ENCODE measurements at places on chromosomes 3 and 15.

- DNase-seq, result no peak
Observed at GRCh38 chr3:53180305-53181023, 19.5 kb downstream of the PRKCD start.

DNA sequence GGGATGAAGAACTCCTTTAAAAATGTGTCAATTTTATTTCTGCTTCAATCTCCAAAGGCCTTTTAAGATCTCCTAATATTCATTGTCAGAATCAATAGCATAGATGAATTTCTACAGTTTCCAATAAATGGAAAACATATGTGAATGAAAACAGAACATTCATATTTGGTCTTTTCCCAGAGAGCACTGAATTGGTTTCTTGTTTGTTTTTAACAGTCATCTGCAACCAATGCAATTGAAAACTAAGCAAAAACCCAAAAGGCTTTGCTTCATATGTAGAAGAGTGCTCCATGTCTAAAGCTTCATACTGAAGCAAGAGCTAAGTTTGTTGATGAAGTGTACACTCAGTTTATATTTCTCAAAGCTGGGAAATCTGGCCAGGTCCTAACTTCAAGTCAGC is 426.5 kb upstream of the CDIN1 start:
- no peak for DNase-seq

- no peak for DNase-seq
Observed at GRCh38 chr3:170589113-170589512, 3.2 kb upstream of the SLC7A14 start.

- no peak for DNase-seq
Observed at GRCh38 chr15:38696790-38697495, 132.3 kb upstream of the RASGRP1 start.

DNA sequence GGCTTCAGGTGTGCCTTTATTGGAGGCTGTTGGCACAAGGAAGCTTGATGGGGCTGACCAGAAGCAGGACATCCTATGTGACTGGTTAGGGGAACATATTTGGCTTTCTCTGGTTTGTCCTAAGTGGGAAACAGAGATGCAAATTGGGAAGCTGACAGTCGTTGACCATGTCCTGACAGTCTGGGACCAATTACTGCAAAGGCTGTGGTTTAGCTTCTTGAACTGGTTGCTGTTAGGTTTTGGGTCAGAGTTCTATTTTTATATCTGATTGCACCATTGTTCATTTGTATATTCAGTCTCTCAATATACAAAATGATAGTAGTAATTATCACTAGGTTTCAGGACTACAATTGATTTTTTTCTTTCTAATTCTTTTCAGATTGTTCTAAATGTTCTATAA is 36.8 kb downstream of the SNTN start:
- no peak for DNase-seq

- DNase-seq, result peak; percentile 98
Observed at GRCh38 chr3:150408221-150409124, at the start of gene TSC22D2. Gene TSC22D2 (plus strand): TSS chr3:150408298. CDS start chr3:150409351, 1,053 bp downstream.

- DNase-seq, result no peak
Observed at GRCh38 chr3:104676241-104676640, 690.5 kb upstream of the ALCAM start.

- DNase-seq, result no peak
Observed at GRCh38 chr3:149369991-149370866, 7.2 kb downstream of the TM4SF1 start.

GRCh38 chr3:160921020-160921635 is 165.1 kb downstream of the PPM1L start:
- DNase-seq, result peak; percentile 32

DNA sequence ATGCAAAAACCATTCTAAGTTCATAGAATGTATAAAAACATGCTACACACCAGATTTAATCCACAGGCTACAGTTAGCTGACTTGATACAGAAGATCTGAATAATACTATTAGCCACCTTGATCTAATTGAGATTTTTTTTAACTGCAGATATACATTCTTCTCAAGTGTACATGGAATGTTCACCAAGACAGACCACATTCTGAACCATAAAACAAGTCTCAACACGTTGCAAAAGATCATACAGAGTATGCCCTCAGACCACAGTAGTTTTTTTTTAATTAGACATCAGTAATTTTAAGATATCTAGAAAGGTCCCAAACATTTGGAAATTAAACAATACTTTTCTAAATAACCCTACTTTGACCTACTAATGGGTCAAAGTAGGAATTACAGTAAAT is 83.3 kb downstream of the FGF7 start:
- DNase-seq, result no peak

GRCh38 chr3:44685128-44685800 is 27.2 kb upstream of the ZNF502 start:
- peak; percentile 81 for DNase-seq

GRCh38 chr3:141268306-141268705 is 36.7 kb downstream of the PXYLP1 start:
- DNase-seq, result no peak

DNA sequence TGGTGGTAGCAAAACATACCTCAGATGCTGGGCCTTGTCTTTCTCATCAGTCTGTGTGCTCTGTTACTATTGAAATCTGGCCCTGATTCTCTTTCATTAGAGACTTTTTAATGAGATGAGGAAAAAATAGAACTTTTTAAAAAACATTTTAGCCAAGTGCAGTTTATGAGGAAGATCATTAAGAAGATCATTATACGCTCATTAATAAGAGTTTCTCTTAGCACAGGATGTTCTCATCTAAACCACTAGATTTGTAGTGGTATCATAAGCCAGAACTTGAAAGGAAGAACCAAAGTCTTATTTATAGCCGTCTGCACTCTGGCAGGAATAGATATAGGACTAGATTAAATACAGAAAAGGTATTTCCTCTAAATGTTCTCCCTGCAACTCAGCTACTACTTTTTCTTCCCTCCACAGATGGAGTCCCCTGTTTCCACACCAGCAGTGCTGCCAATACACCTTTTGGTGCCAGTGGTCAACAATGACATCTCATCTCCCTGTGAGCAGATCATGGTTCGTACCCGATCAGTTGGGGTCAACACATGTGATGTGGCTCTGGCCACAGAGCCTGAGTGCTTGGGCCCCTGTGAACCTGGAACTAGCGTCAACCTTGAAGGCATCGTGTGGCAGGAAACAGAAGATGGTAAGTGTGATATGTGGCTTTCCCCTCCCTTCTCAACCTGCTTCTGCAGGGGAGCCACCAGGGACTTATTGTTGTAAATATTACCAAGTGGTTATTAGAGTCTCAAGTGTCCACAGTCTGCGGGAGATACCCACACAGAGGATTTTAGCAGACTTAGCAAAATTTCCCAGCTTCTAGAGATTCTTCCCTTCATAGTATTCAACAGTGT is 152.8 kb downstream of the RBPMS2 start:
- no peak for DNase-seq

- DNase-seq, result no peak
Observed at GRCh38 chr15:27237319-27237939, 266.4 kb downstream of the GABRG3 start.

- no peak for DNase-seq
Observed at GRCh38 chr3:154783521-154783931, 296.6 kb upstream of the MME start.

DNA sequence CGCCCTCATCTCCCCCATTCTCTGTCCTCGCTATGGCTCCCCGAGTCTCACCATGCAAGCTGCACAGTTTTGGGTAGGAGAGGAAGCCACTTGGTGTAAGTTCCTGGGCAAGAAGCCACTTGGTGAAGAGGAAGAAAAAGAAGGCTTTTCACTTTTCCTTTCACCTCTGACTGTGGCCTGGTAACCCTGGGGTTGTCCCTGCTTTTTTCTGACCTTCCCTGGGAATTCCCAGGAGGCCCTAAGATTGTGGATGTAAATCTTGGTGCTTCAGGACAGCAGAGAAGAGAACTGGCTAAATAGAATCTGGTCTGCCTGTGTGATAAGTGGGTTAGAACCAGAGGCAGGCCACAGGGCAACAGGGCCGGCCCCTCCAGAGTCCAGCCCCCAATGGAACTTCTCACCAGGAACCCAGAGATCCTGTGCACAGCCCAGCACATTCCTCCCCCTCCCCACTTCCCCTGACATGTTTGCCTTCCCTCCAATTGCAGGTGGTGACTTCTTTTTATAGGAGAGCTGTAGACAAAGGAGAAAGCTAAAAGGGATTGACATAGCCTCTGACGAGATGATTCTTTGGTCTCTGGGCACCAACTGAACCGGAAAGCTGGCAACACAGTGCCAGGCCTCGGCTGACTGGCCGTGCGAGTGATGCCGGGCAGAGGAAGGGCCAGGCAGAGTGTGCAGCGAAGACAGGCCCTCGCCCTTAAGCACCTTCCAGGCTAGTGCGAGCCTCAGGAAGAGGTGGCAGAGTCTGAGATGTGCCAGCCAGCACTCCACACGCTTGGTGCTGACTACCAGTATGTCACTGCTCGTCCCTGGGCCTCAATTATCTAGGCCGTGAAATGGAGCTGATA is 19.4 kb upstream of the SKOR1 start:
- no peak for DNase-seq

DNA sequence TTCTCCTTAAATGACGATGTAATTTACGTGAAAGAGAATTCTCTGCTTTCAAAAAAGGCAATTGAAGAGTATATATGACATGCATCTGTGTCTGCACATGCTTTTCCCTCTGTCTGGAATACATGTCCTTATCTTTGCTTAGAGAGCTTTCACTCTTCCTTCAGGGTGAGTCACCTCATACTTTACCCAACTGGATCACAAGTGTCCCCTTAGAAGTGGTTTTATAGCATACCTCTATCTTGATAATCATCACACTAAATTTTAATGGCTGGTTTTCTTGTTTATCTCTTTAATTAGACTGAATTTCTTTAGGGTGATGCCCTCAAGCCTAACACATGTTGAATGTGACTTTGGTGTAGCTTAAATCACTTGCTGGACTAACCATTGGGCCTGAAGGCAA is 178.9 kb downstream of the SV2B start:
- no peak for DNase-seq

DNA sequence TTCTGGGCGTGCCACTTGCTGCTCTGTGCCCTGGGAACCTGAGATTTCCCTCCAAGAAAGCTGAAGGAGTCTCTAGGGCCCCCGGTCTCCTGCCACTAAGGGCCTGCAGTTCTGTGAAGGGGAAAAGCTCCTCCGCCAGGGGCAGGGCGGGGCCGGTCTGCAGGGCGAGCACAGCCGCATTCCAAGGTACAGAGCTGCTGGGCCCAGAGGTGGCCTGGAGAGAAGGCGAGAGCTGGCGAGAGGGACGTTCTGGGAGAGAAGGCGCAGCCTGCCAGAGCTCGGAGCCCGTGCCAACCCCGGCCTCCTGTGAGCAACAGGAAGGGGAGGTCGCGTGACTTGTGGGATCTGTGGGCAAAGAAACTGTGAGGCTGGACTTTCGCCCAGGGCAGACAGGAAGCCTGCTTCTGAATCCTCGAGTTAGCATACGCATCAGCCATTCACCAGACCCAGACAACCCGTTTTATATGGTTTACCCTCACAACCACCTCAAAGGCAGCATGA is 500.4 kb downstream of the SHQ1 start:
- peak; percentile 84 for DNase-seq

DNA sequence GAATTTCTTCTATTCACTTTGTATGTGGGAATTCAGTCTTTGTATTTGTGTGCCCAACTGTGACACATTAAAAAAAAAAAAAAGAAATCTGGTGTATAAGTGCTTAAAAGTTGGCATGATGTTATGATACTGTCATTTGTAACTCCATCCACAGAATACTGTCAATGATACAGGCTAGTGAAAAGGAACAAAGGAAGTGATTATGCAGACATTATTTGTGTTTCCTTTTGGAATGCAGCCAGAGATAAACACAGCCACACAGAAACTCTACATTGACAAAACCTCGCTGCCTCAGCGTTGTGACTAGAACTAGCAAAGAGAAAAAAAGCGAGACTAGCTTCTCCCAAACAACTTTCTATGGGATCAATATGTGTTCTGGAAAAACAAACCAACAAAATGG is 519.2 kb upstream of the AGTR1 start:
- DNase-seq, result no peak
